HepG2 (cell line): ENCODE measurements at places on chromosomes 12 and 14. TPM values are rescaled to one million over a fixed set of nuclear protein-coding genes. Genes with fewer than 3 reads are reported as not detected.

PLBD1 gene
- total RNA-seq = not detected in 2 replicates

NID2 gene
- not detected in 2 replicates for total RNA-seq

TPPP2 gene
- total RNA-seq = 0.58 and 0.63 TPM in 2 replicates

DNA sequence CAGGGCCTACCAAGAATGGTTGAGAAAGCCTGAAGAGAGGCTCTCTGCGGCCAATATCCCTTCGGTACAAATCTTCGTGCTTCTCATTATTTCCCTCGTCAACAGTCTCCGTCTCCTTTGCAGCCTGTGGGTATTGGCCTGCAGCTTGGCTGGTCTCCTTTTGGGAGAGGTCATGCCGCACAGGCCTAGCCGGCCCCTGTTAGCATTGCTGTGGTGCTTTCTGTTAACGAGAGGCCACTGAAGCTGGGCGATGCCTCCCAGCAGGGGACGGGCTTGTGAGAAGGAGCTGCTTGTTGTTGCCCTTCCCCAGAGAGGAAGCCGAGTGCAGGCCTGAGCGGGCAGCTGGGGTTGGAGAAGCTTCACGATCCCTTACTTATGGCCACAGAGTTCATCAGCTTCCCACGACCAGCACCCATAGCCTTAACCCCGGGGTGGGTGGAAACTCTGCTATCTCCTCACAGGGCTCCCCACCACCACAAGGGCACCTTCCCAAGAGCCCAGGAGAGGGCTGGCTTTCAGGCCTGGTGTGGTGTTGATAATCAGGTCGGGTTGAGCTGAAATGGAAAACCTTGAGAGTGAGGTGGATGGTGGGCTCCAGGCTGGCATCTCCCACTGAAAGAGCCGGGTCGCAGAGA, 228.6 kb downstream of the ZFP36L1 start:
- DNase-seq = no peak

DNA sequence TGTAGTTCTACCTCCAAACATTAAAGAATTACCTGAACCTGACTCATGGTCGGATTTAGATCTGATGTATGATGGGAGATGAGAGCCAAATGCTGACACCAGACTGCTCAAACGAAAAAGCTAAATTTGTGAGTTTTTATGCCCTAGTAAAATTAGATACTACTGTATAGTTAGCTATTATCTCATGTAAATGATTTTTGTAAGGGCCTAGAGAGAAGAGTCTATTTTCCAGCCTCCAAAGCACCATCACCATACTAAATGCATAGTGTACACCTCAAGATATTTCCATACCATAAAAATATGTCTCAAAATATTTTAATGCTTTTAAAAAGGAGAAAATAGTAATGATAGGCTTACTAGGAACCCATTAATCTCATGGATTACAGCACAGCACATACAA, 18.3 kb downstream of the ANKS1B start:
- DNase-seq = no peak

DNA sequence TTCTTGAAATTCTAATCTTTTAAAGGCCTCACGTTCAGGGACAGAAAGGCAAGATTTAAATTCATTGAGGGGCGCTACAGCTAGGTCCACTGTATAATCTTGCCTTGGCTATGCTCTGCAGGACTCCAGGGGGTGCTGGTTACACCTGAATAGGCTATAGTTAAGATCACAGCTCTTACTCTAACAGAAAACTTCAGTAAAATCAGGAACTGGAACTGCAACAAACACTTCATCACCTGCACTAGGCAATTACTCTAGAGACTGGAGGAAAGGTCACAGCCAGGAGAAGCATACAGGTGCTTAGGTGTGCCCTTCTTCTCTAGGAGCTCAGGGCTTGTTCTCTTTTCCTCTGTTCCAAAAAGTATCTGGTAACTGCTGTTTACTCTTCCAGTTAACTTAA, 20.9 kb downstream of the SLCO1C1 start:
- no peak for DNase-seq

GRCh38 chr12:38880288-38880687, 25.1 kb downstream of the CPNE8 start:
- DNase-seq = no peak

DNA sequence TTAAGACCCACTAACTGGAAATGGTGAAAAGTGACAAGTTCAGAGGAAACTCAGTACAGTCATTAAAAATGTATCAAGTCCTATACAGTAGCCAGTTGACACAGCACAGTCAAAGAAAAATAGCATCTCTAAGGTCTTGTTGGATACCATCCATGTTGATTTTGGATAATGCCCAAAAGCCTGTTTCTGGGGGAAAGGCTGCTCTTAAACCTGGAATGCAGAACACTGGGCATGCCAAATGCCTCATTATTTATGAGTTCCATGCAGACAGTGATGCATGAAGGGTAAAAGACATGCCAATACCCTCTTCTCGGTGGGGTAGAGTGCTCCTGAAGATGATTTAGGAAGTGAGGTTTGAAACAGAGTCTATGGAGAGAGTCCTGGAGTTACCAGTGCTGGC, 29.6 kb downstream of the KCNK13 start:
- no peak for DNase-seq

GRCh38 chr12:106160915-106161314, 22.2 kb upstream of the NUAK1 start:
- no peak for DNase-seq

- no peak for DNase-seq
Observed at GRCh38 chr12:54034785-54035310, 2.0 kb downstream of the HOXC5 start.

DNA sequence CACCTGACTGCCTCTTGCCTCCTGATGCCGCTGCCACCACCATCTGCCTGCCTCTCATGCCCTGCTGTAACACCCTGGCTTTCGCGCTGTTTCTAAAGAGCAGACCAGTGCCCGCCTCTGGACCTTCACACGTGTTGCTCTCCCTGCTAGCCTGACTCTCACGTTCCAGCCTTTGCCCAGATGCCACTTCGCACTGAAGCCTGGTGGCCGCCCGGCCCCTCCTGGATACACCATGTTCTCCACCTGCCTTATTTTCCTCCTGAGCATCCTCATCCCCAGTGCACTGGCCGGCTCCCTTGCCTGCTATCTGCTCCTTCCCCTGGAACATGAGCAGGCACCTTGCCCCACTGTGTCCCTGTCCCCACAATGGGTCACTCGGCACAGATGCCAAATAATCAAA, 146.5 kb downstream of the PIWIL1 start:
- DNase-seq = no peak
